Activated CD8-positive, alpha-beta memory T cell treated with anti-CD3 and anti-CD28 coated beads, Interleukin-2, amount 50 U/mL, for 4 hours (primary cell): ENCODE measurements at places on chromosomes 5 and 9.

DNA sequence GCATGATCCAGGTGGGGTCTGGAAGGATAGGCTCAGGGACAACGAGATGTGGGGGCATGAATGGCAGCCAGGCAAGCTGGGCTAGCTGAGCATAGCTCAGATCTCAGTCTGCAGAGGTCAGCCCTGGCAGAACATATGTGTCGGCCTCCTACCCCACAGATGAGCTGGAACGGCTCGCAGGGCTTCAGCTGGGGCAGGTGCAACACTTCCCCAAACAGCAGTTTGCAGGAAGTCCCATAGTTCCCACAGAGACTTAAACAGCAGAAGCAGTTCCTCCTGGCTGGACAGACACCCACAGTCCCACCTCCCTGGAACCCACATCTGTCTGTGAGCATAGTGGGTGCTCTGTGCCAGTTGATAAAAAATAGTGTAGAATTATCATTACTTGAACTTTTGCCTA lies 404.6 kb downstream of the GADD45G start:
- DNase-seq, result no peak

- DNase-seq, result no peak
These were observed 63.8 kb downstream of the EHMT1 start for GRCh38 chr9:137682428-137683105.

GRCh38 chr9:69971643-69972449 lies 71.8 kb upstream of the MAMDC2 start:
- DNase-seq, result peak; percentile 33

DNA sequence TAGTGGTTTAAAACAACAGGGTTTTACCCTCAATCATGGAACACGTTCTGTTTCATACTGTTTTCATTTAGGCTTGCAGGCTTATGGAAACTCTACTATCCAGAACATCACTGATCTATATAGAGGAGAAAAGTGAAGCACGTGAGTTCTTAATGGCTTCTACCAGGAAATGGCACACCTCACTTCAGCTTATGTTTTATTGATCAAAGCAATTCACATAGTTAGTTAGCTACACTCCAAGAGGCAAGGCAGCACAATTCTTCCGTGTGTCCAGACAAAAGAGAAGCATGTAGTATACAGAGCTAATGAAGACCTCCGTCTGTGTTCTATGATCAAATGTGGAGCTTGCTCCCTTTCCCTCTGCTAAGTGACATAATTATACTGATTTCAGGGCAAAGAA lies 353.3 kb upstream of the CD180 start:
- no peak for DNase-seq

DNA sequence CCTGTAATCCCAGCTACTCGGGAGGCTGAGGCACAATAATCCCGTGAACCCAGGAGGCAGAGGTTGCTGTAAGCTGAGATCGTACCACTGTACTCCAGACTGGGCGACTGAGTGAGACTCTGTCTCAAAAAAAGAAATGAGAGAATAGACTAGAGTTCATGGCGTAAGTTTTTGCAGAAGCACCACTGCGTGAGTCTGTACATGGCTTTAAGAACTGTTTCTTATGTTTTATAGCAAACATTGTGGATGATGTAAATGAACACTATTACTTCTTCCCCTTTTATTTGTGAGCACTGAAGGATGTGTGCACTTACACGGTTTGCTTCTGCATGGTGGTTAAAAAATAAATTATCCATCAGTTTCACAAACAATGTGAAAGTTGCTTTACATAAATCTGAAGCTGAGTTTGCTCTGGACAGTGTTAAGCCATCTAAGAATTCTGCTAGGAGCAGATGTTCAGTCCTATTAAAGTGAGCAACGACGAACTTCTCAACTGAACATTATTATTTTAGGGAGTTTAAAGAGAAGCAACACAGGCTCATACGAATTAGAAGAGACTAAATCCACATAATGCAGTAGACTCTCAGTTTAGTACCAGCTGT lies 52.5 kb downstream of the ZFAND5 start:
- DNase-seq, result no peak

- no peak for DNase-seq
These were observed 297.8 kb downstream of the FBXL17 start for GRCh38 chr5:108084105-108084504.

DNA sequence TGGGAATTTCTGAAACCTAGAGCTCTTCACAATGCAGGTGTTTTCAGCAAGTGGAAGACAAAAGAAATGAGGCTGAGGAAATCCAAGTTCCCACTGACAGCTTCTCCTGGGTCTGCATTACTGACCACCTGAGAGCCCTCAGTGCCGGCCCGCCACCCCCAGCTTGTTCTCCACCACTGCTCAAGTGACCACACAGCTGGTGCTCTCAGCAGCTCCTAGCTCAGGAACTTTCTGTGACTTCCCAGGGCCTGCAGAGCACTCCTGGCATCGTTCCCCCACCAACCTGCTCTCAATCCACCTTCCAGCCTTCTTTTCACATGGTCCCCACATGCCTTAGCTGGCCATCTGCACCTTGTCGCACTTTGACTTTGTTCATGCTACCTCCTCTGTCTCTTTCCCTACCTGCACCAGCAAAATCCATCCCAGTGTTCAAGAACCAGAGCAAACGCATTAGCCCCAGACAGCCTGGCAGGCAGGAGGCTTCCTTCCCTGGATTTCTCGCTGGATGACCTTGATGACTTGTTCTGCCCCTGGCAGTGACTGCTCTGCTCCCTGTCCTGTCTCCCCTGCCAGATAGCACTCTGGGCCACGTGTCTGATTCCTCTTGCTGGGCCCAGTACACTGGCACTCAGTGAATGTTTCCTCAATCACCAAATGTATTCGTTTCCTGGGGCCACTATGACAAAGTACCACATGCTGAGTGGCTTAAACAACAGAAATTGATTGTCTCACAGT lies 35.1 kb upstream of the NANS start:
- no peak for DNase-seq

GRCh38 chr9:98009936-98010335 lies 26.8 kb downstream of the ANP32B start:
- DNase-seq, result no peak

DNA sequence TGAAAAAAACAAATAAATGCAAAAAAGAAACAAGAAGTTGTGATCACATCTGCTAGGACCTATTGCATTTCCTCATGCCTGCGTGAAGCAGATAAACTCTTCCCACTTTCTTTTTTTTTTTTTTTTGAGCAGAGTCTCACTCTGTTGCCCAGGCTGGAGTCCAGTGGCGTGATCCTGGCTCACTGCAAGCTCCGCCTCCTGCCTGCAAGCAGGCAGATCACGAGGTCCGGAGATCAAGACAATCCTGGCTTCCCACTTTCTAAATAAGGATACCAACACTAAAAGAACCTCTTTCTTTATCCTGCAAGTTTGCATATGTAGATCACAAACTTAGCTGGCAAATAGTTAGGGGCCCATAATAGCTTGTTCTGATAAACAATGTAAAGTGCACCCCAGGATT lies 128.6 kb downstream of the ASTN2 start:
- DNase-seq, result no peak

- DNase-seq, result no peak
These were observed 40.3 kb downstream of the KCNN2 start for GRCh38 chr5:114402206-114402605.

GRCh38 chr9:76213751-76214150 lies 180.5 kb downstream of the RFK start:
- no peak for DNase-seq

GRCh38 chr5:78232163-78232562 lies 62.3 kb downstream of the AP3B1 start:
- no peak for DNase-seq

- DNase-seq, result no peak
These were observed 64.4 kb downstream of the USP20 start for GRCh38 chr9:129899620-129900019.
